Smooth muscle cell of the umbilical artery (primary cell): ENCODE measurements at places on chromosomes 7 and 10. TPM values are rescaled to one million over a fixed set of nuclear protein-coding genes. Genes with fewer than 3 reads are reported as not detected.

EVX1 gene
- total RNA-seq, result 0.09 TPM in 1 of 2 replicates, not detected in the other

LRRN3 gene
- 3.2 and 3.6 TPM in 2 replicates for total RNA-seq

PIP gene
- not detected in 2 replicates for total RNA-seq

CRHR2 gene
- total RNA-seq, result not detected in 2 replicates

SPDYE1 gene
- not detected in 2 replicates for total RNA-seq

LOXL4 gene
- 113 and 240 TPM in 2 replicates for total RNA-seq

CLDN4 gene
- 0.89 and 7.7 TPM in 2 replicates for total RNA-seq

H2BK1 gene
- not detected in 2 replicates for total RNA-seq

CAMK2B gene
- total RNA-seq, result not detected in 2 replicates

EGR2 gene
- total RNA-seq, result 2.3 and 4.8 TPM in 2 replicates

TAS2R3 gene
- total RNA-seq, result 1.2 and 2.5 TPM in 2 replicates

PNLIPRP1 gene
- not detected in 2 replicates for total RNA-seq

CREB5 gene
- total RNA-seq, result 1.8 and 4.5 TPM in 2 replicates

CHAT gene
- not detected in 2 replicates for total RNA-seq

CACUL1 gene
- 26.1 and 33.9 TPM in 2 replicates for total RNA-seq

GFRA1 gene
- 0.30 and 0.46 TPM in 2 replicates for total RNA-seq

OR2A7 gene
- total RNA-seq, result not detected in 2 replicates

OR6B1 gene
- total RNA-seq, result not detected in 2 replicates
